ENCODE measurements at places on chromosomes 12 and 14.

GRCh38 chr12:132453361-132454192 lies 36.4 kb upstream of the FBRSL1 start:
- DNase-seq = no peak

DNA sequence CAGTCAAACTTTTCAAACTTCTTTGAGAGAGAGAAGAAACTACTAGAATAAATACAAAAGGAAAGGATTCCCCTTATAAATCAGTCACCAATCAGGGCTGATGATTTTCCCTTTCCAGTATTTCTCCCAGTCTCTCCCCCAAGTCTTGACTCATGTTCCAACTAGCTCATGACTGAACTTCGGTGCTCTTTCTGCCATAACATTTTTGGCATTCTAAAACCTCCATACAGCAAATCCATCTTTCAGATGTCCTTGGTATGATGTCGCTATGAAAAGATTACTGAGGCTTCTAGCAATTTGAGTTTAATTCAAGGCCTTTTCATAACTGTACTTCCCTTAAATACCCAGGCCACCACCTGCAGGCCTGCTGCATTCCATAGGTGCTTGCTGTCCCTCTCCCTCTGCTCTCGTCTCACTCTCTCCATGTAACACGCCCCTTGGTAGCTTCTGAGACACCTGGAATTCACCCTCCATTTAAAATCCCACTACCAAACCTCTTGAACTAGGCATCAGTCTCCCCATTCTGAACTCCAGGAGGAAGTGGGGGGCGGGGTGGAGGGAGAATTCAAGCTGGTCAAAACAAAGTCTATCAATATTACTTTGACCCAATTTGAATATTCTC lies 2.4 kb downstream of the PRKD1 start:
- no peak for DNase-seq

GRCh38 chr14:89638891-89639290 lies 221.9 kb upstream of the FOXN3 start:
- no peak for DNase-seq

- no peak for DNase-seq
These were observed 24.5 kb downstream of the CAPS2 start for GRCh38 chr12:75305412-75306332.

GRCh38 chr12:62841846-62842245 lies 93.1 kb downstream of the PPM1H start:
- no peak for DNase-seq

DNA sequence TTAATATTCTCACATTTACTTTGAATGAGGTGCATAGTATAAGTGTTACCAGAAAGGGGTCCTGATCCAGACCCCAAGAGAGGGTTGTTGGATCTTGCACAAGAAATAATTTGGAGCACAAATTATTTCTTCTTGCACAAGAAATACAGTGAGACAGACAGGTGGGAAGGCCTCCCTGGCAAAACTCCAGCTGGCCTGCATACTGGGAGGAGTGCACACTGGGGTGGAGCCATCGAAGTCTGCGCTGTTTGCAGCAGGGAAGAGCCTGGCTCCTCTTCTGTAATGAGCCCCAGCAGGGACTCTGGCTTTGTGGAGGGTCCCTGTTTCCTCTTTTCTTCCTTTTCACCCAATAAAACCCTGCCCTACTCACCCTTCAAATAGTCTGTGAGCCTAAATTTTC lies 141.6 kb downstream of the GLT1D1 start:
- no peak for DNase-seq

DNA sequence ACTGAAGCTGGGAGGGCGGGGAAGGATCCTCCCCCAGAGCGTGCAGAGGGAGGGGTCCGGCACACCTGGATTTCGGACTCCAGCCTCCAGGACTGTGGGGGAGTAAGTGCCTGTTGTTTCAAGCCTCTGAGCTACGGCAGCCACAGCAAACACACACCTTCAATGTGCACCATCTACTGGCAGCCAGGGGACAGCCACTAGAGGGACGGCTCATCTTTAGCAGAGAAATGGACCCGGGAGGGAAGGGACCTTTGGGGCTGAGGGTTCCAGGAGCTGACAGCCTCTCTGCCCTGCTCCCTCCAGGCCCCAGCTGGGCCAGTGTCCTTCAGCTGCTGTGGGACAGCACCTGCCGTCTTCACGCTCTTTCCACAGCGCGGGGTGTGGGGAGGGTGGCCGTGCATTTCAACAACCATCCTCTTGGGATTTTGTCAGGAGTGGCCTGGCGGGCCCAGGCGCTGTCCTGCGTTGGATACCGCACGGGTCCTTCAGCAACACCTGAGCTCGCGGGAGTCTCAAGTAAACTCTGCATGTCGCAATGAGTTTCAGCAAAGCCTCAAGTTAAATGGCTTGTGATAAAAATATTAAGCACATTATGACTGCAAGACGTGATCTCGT lies 209.2 kb upstream of the C14orf180 start:
- no peak for DNase-seq

GRCh38 chr12:85968606-85969005 lies 94.5 kb downstream of the NTS start:
- DNase-seq = no peak

DNA sequence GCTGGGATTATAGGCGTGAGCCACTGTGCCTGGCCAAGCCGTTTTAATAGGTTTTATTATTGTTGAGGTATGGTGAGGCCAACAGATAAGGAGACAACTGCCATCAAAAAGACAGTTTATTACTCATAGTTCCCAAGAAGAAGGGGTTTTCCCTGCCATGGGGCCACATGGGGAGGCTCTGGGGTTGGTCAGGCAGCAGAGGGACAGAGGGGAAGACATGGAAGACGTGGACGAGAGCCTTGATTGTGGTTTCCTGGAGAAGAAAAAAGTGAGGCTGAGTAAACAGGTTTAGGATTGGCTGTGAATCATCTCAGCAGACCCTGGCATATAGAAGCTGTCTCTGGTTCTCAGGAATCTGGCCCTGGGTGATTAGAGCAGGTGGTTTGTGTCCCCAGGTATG lies 69.9 kb downstream of the FOXN4 start:
- no peak for DNase-seq

DNA sequence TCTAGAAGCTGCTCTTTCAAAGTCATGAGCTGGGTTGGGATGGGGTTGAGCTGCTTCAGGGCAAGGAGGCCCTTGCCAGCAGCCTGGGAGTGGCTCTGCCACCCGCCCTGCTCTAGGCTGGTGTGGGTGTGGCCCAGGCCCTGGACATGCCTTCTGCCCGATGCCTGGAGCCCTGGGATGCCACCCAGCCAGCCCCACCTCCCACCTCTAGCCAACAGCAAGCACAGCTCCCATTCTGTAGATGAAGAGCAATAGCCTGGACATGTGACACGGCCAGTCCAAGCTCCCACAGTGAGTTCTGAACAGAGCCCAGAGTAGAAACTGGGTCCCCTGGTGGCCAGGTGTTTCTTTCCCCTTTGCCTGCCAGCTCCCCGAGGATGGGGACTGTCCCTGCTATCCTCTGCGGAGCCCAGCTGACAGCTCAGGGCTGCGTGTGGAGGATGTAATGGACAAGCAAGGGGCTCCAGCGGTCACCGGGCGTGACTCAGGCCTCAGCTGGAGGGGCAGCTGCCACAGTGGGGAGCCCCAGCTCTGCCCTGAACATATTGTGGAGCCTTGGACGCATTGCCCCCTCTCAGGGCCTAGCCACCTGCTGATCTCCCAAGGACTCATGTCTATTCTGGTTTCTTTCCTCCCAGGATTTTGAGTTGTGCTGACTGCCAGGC lies 165.2 kb downstream of the TSPAN9 start:
- DNase-seq = no peak

DNA sequence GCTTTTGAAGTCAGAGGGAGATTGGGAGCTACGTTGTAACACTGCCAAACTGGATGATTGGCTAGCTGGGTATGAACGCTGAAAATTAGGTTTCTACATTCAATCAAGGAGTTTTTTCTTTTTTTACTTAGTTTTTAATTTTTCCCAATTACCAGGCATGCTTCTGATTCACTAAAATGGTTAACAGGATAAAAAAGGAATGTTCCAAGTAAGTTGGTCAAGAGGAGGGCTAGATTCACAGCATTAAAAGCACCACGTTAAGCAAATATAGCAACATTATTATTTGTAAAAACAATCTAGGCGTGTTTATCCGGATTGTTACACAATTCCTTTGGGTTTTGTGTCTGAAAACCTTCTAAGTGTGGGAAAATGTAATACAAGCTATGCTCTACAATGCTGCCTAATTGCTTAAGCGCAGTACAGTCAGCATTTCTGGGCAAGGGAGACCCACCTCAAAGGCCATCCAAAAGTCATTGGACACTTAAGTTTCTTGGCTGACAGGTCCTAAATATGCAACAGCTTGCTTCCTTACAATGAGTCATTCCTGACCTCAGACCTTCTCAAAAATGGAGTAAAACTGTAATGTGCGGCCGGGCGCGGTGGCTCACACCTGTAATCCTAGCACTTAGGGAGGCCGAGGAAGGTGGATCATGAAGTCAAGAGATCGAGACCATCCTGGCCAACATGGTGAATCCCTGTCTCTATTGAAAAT lies 1.2 kb downstream of the RPLP0 start:
- no peak for DNase-seq

GRCh38 chr14:89085737-89086382 lies 261.4 kb downstream of the TTC8 start:
- DNase-seq = no peak

DNA sequence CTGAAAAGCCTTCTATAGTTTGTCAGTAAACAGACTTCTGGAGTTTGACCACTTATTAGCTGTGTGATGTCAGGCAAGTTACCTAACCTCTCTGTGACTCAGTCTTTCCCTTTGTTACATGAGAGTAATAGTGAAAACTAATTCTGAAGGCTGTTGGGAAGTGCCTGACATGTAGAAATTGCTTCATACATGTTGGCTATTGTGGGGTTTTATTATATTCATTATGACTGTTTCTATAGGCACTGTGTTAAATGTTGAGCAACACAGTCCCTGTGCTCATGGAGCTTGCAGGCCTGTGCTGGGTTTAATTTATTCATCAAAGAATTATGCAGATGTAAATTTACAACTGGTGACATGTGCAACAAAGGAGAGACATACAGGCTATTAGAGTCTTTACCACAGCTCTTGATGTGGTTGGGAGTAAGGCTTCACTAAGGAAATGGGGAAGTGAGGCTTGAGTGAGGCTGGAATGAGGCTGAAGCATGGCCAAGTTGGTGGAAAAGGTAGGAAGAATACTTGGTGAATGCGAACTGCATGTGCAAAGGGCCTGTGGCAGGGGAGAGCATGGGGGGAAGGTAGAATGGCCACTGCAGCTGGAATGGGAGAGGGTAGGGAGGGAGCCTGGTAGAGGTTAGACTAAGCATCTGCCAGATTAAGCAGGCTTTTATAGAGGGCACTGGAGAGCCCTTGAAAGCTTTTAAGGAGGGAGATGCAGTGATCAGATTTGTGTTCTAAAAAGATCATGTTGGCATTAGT lies 236.4 kb upstream of the CRY1 start:
- DNase-seq = no peak

- DNase-seq = peak; percentile 49
These were observed 75.4 kb downstream of the IFT81 start for GRCh38 chr12:110199339-110200123.

GRCh38 chr12:39125566-39125965 lies 220.2 kb upstream of the CPNE8 start:
- DNase-seq = no peak

DNA sequence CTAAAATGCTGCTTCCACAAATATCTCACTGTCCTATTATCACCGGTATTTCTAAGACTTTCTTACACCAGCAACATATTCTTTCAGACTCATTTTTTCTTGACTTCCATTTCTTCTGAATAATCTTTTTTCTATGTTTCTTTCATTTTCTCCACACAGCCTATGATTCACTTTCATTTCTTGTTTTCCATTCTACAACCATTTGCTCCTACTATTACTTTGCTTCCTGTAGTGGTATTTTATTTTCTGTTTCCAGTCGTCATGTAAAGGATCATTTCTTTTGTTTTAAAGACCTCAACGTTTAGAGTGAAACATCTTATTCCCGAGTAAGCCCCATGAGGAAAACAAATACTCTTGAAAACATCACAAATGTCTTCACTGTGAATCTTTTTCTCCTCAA lies 182.2 kb upstream of the MDGA2 start:
- no peak for DNase-seq

DNA sequence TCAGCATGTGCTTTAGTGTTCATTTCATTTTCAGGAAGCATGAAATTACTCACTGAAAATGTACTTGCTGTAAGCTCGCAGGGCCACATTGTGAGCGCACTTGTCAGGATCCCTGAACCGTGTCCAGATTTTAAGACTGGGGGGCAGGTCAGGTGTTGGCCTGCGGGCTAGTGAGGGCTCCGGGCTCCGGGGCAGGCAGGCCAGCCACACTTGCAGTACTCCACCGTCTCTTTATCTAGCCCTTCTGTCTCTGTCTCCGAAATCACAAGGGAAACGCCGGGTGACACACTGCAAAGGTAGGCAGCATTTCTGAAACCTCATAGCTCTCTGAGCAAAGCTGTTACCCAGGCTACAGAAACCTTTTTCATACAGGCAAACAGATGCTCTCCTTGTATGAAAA lies 98.7 kb downstream of the EML1 start:
- no peak for DNase-seq

DNA sequence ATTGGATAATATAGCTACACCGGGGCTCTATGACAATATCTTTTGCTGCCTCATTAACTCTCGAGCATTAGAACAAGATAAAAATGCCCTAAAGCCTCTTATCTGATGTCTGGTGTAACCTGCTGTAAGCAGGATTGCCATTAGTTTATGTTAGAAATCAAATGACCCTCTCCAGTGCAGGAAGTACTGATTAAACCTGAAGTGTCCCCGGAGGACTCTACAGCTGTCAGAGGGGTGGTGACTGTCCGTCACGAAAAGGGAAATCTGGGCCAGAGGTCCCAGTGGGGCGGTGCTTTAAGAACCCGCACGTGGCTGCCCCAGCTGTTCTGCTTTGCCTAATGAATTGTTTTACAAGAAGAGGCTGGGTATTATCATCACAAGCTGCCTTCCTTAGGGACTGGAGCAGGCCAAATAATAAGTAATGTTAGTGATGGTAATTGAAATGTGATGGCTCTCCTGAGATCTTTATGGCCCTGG lies 55.7 kb downstream of the LIN52 start:
- DNase-seq = no peak

- no peak for DNase-seq
These were observed 35.5 kb upstream of the CSRP2 start for GRCh38 chr12:76914102-76914859.

- DNase-seq = peak; percentile 68
These were observed 2.2 kb downstream of the DACT1 start for GRCh38 chr14:58639842-58640484.

DNA sequence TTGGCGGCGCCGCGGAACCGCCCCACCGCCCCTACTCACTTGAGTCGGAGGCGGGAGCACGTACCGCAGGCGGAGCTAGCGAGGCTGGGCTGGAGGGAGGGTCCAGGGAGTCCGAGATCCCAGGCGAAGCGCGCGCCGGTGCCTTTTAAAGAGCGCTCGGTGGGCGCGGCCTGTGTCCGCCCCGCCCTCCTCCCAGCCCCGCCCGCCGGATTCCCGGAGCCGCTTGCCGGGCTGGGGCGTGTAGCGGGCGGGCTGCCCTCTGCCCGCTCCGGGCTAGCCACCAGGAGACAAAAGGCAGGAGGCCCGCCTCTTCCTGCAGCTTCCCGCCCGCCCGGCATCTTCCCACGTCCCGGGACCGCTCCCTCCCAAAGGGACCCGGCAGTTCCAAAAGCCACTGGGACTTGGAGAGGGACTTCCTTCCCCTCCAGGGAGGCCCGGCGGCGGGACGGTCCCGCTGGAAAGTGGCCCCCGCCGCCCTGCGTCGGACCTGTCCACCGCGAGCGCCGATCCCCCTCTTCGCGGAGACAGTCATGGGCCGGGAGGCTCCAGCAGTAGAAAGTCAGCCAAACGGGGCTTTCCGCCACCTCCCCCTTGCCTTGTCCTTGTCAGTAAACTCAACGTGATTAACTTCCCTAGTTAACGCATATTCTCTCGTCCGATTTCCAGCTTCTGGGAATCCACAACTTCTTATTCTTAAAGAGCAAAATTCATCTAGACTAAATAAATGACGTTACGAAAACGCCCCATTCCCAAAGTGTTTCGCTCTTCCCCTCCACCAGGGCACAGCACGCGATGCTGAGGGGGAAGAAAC lies at the start of gene CSRP2:
Gene CSRP2 (minus strand): TSS at position 121 of the 811 bp plus-strand sequence. CDS start 12,759 bp downstream, outside the sequence.
- DNase-seq = peak; percentile 60

All from foreskin melanocyte (primary cell).